ENCODE measurements at places on chromosomes 5 and 9.

- DNase-seq = no peak
These were observed 143.4 kb upstream of the CDH6 start for GRCh38 chr5:31049936-31050704.

- no peak for DNase-seq
These were observed 165.8 kb upstream of the NR3C1 start for GRCh38 chr5:143569213-143569701.

DNA sequence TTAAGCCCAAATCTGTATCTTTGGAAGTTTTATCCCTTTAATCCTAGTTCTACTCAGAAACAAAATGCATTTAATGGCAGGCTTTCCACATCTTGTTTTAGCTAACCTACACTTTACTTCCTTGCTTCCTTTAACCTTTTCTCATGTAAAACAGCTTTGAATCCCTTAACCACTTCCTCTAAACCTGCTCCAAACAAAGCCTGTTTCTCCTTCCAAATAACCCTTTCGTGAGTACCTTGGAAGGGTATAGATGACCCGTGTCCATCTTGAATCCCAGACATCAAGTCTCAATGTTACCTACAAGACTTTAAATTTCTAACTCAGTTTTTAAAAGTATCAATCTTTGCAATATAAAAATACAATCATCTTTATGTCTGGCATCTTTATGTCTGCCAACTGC is 78.4 kb downstream of the DROSHA start:
- DNase-seq = no peak

GRCh38 chr9:77014597-77015263 is 4.7 kb upstream of the FOXB2 start:
- DNase-seq = no peak

- DNase-seq = no peak
These were observed 635.7 kb downstream of the RAB3C start for GRCh38 chr5:59218424-59219045.

DNA sequence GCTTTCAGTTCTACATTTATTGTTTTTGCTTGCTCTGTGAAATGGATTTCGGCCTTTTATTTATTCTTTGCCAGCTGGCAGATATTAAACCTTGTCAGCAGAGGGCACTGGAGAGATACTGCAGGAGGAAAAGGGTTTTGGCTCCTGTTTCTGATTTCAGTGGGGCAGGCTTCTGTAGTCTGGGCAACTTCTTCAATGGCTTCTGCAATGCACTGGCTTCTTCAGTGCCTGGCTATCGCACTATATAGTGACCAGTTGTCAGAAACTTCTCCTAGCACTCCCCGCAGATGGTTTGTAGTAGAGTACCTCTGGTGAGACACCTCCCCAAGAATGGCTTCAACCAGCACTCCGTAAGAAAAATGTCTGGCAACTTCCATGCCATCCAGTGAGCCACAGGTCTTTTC is 3.2 kb upstream of the NFX1 start:
- peak; percentile 37 for DNase-seq

GRCh38 chr9:127392976-127393375 is 4.0 kb upstream of the SLC2A8 start:
- no peak for DNase-seq

DNA sequence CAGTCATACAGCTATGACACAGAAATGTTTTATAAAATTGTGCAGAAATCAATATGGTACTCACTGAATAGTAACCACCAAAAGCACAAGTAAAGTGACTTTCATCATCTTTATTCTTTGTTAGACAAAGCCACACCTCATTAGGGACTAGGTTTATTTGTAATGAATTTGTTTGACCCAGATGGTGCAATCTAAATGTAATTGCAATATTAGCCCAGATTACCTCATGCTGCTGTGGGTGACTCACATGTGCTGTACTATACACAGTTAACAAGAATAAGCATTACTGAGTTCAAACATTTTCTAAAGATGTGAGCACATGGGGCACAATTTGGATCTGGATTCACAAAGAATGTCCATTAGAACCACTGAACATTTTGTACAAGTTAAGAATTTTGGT is 759.3 kb upstream of the TYRP1 start:
- DNase-seq = no peak

DNA sequence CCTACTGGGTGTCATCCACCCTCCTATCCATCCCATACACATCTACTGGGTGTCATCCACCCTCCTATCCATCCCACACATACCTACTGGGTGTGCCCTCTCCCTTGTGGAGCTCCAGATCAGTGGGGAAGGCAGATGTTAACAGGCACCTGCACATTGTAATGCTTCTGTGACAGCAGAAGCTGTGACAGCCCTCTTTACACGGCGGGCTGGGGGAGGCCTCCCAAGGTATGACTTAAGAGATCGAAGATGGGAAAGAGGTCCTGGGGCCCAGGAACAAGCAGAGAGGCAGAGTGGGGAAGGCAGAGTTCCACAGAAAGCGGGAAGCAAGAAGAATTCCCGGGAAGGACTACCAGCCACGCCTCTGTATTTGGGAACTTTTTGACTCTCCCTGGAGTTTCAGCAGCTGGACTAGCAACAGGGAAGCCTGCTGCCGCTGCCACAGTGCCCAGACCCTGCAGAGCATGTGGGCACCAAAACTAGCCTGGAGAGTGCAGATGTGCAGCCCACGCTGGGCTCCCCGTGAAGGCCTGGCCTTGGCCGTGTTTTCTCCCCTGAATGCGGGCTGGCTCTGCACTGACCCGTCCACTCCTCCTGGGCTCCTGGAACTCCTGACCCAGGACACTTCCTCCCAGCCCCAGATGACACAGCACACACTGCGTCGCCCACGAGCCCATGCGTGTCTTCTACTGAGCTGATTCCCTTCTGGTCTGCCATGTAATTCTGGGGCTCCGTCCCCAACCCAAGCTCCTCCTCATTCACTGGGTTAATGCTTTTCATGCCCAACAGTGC is 9.3 kb downstream of the TOR1A start:
- no peak for DNase-seq

GRCh38 chr9:72950875-72951442 is 1.9 kb downstream of the ALDH1A1 start:
- DNase-seq = no peak

DNA sequence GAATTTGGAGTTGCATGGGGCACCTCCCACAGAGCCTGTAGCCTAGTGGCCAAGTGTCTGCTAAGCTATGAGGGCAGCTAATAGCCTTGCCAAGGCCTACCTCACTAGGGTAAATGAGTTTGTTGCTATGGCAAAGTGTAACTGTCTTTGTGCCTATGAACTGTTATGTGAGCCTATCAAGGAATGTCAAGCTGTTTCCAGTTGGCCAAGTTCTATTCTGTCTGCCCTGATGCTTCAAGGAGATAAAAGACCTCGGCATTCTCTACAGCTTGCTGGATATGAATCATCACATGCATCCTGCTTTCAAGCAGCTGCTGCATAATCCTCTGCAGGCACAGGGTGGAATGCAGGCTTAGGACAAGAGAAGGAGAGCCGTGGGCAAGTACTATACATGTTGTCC is 69.8 kb upstream of the CCDC112 start:
- no peak for DNase-seq

- peak; percentile 14 for DNase-seq
These were observed 2.3 kb upstream of the ST8SIA4 start for GRCh38 chr5:100905259-100905914.

GRCh38 chr5:140596321-140596741 is 31.7 kb downstream of the SLC35A4 start:
- no peak for DNase-seq

- peak; percentile 50 for DNase-seq
These were observed 110.6 kb downstream of the PAM start for GRCh38 chr5:102865510-102866236.

DNA sequence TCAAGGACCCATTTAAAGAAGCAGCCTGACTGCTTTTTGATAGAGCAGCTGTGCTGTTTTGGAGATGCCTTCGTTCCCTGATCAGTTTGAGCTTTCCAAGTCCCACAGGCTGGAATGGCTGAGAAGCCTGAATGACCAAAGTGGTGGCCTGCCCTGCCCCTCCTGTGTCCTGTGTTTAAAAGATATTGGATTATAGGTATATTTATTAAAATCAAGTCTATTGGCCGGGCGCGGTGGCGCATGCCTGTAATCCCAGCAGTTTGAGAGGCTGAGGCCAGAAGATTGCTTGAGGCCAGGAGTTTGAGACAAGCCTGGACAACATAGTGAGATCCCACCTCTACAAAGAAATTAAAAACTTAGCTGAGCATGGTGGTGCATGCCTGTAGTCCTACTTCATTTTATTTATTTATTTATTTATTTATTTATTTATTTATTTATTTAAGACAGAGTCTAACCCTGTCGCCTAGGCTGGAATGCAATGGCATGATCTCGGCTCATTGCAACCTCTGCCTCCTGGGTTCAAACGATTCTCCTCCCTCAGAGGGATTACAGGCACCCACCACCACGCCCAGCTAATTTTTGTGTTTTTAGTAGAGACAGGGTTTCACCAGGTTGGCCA is 87.7 kb downstream of the CACNA1B start:
- no peak for DNase-seq
